Foreskin keratinocyte (primary cell): ENCODE measurements at places on chromosomes 3 and 15. TPM values are rescaled to one million over a fixed set of nuclear protein-coding genes. Genes with fewer than 3 reads are reported as not detected.

The PEX5L gene
- polyA plus RNA-seq = 0.20 and 0.30 TPM in 2 replicates

The ESYT3 gene
- 0.29 and 0.39 TPM in 2 replicates for polyA plus RNA-seq

The SPINK8 gene
- polyA plus RNA-seq = not detected in 2 replicates

The GABRB3 gene
- polyA plus RNA-seq = 0.27 and 0.43 TPM in 2 replicates

The CACNA2D2 gene
- polyA plus RNA-seq = 0.02 TPM in 1 of 2 replicates, not detected in the other

The GABRG3 gene
- polyA plus RNA-seq = not detected in 2 replicates

The GP9 gene
- polyA plus RNA-seq = not detected in 2 replicates

The DNASE1L3 gene
- not detected in 2 replicates for polyA plus RNA-seq

The LRRN1 gene
- polyA plus RNA-seq = 0.02 TPM in 2 replicates

The GLDN gene
- polyA plus RNA-seq = not detected in 2 replicates

The FAN1 gene
- 7.2 and 8.1 TPM in 2 replicates for polyA plus RNA-seq

The BRK1 gene
- 201 and 208 TPM in 2 replicates for polyA plus RNA-seq

The SCN11A gene
- polyA plus RNA-seq = not detected in 2 replicates

The CKMT1A gene
- polyA plus RNA-seq = 31.3 and 98.7 TPM in 2 replicates

The CFAP100 gene
- polyA plus RNA-seq = not detected in 2 replicates

The SLC6A11 gene
- 2.1 and 3.1 TPM in 2 replicates for polyA plus RNA-seq

The FOXL2NB gene
- polyA plus RNA-seq = 0.04 and 0.12 TPM in 2 replicates

The PPM1L gene
- polyA plus RNA-seq = 0.08 and 0.11 TPM in 2 replicates

The LEKR1 gene
- 0.03 and 0.27 TPM in 2 replicates for polyA plus RNA-seq

The FEZF2 gene
- not detected in 2 replicates for polyA plus RNA-seq

The DGKG gene
- polyA plus RNA-seq = 0.09 TPM in 1 of 2 replicates, not detected in the other

The ENTPD3 gene
- polyA plus RNA-seq = 1.3 and 1.6 TPM in 2 replicates

The TRA2B gene
- 137 and 160 TPM in 2 replicates for polyA plus RNA-seq

The ZNF710 gene
- 25.1 and 32.1 TPM in 2 replicates for polyA plus RNA-seq

The CXCR6 gene
- polyA plus RNA-seq = not detected in 2 replicates

The CLDN18 gene
- polyA plus RNA-seq = not detected in 2 replicates

The VGLL3 gene
- 0.11 and 0.18 TPM in 2 replicates for polyA plus RNA-seq

The GATM gene
- polyA plus RNA-seq = 0.08 and 0.11 TPM in 2 replicates

The C3orf22 gene
- not detected in 2 replicates for polyA plus RNA-seq

The GOLGA8Q gene
- not detected in 2 replicates for polyA plus RNA-seq
